Neural cell (in vitro differentiated cells): ENCODE measurements at places on chromosomes 6 and 20. TPM values are rescaled to one million over a fixed set of nuclear protein-coding genes. Genes with fewer than 3 reads are reported as not detected.

Gene CST2
- not detected in 2 replicates for polyA plus RNA-seq

Gene PLN
- not detected in 2 replicates for polyA plus RNA-seq

Gene ABHD16B
- not detected in 2 replicates for polyA plus RNA-seq

Gene RNF8
- polyA plus RNA-seq = 54.0 and 60.9 TPM in 2 replicates

Gene TTLL9
- 6.1 and 8.0 TPM in 2 replicates for polyA plus RNA-seq

Gene BAK1
- 15.4 and 21.9 TPM in 2 replicates for polyA plus RNA-seq

Gene PTPRT
- 9.2 and 9.9 TPM in 2 replicates for polyA plus RNA-seq
